Activated CD4-positive, alpha-beta T cell treated with anti-CD3 and anti-CD28 coated beads, Interleukin-10, Interleukin-2, amounts not matched to agents 100 ng/mL and 50 ng/mL, durations not matched to agents 16 hours and 8 hours (primary cell): ENCODE measurements at places on chromosomes 12 and 14.

GRCh38 chr12:3137268-3137781 is 60.1 kb downstream of the TSPAN9 start:
- no peak for DNase-seq

DNA sequence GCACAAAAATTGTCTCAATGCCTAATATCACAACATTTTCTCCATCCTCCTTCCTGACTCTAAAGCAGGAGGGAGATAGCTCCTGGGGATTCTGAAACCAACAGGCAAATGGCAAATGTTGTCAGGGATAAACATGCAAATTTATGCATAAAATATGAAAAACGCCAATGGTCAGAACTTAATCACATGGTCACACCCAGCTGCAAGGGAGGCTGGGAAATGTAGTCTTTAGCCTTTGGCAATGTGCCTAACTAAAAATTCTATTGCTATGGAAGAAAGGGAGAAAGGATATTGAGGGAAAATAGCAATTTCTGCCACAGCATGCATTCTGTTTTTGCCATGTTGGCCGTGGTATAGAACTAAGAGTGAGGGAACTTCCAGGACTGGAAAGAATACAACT is 11.7 kb upstream of the OASL start:
- DNase-seq, result no peak

DNA sequence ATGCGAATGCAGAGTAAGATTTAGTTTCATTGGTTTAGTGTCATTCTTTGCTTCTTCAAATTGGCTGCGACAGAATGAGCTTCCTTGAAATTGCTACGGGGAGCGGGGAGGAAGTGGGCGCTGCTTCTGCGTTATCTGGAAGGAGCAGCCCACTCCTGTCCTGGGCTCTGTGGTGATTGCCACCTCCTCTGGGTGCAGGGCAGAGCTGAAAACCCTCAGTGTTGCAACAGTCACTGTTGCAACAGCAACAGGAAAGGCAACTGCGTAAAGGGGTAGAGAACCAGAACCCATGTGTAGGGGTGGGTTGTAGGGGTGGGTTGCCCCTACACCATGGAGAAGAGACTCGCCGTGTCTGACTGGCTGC is 57.7 kb downstream of the MAX start:
- DNase-seq, result no peak

GRCh38 chr12:107329569-107330324 is 236.4 kb upstream of the CRY1 start:
- DNase-seq, result peak; percentile 76

DNA sequence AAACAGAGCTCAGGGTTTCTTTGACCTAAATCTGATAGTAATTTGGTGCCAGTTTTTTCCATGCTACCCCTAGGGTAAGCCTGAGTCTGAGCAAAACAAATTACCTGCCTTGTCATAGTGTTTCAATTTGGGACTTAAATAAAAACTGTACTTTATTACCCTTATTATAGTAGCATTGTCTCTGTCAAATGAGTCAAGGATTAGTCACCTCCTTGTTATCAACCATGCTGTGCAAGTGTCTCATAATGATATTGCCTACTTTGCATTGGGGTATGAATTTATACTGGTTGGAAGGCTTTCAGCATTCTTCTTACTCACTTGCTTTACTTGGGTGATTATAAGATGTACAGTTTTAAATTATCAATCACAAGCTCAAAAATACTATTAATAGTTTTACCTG is 380.0 kb downstream of the LRFN5 start:
- DNase-seq, result no peak

DNA sequence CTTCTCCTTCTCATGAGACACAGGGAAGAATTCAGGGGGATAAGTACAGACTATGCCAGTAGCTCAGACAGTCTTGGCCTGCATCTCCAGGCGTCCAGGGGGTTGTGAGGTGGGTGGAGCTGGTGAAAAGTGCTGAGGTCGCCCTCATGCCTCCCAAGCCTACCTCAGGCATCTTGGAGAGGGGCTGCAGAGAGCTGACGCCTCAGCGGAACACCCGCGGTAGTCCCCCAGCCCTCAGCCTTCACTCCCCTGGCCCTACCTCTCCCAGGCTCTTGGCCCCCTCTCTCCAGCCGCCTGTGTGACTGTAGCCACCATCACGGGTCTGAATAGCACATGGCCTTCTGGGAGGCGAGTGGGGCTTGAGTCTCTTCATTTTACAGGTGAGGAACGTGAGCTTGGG is 59.8 kb upstream of the DLK1 start:
- DNase-seq, result no peak

DNA sequence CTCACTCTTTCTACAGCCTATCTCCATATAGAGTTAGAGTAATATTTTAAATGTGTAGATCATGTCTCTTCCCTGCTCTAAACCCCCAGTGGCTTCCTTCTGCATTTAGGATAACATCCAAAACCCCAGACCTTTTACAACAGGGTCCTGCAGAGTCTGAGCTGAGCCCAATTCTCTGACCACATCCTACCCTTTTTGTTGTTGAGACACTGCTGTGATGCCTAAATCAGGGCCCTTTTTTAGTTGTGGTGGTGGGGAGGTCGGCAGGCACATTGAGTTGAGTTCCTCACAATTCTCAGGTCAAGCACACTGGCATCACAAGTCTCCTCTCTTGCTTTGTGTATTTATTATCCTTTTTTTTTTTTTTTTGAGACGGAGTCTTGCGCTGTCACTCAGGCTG is 1.8 kb upstream of the DDX47 start:
- DNase-seq, result no peak

GRCh38 chr14:81435391-81436295 is 35.5 kb upstream of the STON2 start:
- peak; percentile 5 for DNase-seq

DNA sequence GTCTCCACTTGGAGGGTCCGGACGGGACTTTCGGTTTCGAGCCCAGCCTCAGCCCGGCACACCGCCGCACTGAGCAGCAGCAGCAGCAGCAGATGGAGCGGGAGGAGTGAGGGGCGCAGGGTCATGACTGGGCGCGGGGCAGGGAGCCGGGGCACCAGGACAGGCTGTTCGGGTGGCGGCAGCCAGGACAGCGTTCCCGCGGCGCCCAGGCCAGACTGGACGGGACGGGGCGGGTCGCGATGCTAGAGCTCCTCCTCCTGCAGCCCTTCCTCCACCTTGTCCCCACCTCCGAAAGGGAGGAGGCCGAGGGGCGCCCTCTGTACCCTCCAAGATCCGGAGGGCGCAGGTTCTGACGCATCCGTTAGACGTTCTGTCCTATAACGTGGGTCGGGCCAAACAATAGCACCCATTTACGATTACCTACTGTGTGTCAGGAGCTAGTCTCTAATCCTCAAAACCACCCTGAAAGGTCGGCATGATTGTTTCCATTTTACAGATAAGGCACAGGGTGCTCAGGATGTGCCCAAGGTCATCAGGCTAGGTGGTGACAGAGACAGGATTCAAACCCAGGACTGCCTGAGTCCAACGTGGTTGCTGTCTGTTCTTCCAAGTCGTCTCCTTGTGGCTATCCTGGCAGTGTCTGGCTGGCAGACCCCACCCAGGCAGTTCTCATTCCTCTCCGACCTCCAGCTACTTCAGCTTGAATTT is at the start of gene FKBP11:
Gene FKBP11, minus strand, starts transcription at position 189 of the 708 bp plus-strand sequence. Its CDS starts 64 bp downstream, at position 125.
- DNase-seq, result peak; percentile 83

DNA sequence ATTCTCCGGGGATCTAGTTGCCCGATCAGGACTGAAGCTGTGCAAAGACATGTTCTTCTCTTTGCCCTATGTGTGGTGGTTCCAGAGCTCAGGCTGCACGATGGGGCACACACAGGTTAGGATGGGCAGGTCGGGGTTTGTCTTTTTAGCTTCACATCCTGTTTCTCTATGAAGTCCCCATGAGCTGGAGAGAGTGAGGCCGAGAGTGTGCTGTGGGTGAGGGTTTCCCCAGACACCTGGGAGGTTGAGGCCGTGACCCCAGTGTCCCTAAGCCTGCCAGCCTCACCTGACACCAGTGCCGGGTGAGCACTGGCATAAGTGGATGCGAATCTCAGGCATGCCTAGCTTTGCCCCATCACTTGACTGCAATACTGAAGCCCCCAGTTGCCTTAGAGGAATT is 32.9 kb upstream of the IGF1 start:
- no peak for DNase-seq

DNA sequence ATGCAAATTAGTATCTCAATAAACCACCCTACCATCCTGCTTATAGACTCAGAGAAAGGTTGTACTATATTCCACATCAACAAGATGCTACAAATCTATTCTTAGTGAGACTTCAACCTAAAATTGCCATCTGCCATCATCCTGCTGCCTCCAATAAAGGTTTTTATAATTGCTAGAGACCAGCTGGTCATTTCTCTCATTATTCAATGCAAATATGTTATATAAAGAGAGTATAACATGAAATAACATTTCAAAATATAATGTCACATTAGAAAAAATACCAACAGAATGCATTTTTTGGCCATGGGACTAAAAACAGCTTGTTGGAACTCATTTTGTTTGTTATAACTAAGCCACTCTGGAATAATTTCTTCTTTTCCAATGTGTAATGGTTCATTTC is 247.3 kb downstream of the LRIG3 start:
- DNase-seq, result no peak

DNA sequence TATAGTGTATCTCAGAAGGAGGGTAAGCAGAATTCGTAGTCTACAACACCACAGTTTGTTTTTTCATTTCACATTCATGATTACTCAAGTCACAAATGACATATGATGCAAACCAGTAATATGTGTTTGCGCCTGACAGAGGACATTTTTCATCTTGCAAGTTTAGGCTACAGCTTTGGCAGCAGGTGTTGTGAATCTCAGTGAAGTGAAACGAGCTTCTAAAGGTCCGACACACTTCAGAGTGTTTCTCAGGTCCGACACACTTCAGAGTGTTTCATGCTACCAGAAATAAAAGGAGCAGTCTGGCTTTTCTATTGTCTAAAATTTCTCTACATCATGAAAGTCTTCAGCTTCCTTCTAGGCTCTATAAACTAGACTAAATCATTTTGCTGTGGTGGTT is 22.7 kb downstream of the CLEC14A start:
- no peak for DNase-seq

DNA sequence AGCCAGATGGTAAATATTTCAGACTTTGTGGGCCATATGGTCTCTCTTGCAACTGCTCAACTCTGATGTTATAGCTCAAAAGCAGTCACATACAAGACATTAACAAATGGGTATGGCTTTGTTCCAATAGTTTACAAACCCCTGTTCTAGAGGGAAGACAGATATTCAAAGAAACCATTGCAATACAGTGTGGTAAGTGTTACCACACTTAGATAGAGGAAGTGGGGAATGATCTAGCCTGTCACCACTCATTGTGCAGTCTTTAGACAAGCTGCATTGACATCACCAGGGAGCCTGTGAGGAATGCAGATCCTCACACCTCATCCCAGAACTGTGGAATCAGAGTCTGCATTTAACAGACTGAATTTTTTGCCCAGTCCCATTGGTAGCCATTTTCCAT is 80.0 kb upstream of the RGS6 start:
- DNase-seq, result no peak

DNA sequence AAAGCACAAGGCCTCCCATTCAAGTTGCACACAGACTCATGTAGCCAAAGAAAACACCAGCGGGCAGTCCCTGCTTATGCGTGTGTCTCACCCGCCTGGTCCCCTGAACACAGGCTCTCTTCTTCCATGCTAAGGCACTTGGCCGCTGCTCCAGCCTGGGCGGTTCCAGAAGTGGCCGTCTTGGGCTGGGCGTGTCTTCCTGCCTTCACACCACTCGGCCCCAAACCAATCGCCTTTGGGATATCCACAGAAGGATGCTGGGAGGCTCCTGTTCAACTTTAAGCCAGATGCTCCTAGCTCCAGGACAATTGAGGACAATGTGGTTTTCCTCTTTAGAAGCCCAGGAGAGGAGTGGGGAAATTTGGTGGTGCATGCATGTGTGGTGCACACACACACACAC is 2.2 kb downstream of the SCARB1 start:
- no peak for DNase-seq

GRCh38 chr12:22850185-22850584 is 225.2 kb downstream of the ETNK1 start:
- no peak for DNase-seq

DNA sequence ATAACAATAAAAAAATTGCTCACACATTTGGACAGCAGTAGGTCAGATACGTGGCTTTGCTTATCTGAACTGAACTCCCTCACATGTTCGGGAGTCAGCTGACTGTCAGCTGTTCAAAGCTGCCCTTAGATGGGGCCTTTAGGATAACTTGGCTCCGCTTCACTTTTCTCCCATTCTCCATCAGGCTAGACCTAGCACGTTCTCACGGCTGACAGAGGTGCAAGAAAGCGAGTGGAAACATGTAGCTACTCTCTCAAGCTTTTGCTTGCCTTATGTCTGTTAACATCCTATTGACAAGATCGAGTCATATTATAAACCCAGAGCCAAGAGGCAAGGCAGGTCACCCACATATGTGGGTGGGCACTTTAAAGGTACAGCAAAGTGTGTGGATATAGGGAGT is 112.0 kb upstream of the PDZRN4 start:
- no peak for DNase-seq

- no peak for DNase-seq
Measured at GRCh38 chr12:123107926-123108681, 42.8 kb downstream of the PITPNM2 start.

DNA sequence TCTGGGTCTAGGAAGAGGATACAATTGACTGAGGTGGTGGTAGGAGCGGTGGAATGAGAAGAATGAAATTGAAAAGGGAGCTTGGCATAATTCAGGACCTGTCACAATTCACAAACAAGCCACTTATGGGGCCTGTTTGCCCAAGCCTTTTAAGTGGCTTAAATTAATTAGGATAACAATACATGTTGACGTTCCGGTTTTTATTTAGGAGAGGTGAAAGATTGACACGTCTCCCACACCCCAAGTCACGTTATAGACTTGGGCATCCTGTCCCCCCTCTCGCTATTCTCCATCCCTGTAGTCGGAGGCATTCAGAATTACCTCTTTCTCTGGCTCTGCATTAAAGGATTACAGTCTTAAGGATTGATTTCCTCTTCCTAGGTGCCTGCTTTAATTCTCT is 954 bp upstream of the CALCOCO1 start:
- DNase-seq, result no peak

DNA sequence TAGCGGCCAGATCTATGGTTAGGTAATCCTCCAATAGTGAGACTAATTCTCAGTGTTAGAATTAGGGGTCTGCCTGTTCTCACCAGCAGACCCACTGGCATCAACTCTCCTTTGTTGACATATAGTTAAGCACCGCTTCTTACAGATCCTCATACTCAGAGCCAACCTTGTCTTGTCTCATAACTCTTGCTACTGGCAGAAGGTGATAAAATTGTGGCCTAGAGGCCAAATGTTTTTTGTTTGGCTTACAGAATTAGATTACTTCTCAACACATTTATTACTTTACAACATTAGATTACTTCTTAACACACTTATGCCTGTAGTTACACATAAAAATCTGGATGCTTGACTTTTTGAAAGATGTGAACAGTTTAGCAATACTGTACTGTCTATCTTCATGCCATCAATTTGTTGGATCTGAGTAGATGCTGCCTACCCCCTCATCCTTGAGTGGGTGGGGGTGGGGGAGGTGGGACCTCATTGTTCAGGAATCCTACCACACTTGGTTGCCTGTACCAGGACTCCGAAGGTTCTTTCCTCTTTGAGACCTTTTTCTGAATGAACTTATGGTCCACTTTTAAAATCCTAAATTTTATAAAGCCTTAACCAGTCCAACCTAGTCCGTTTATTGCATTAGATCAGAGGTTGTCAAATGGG is 7.0 kb downstream of the MTHFD1 start:
- DNase-seq, result no peak

GRCh38 chr14:58873228-58873953 is 235.6 kb downstream of the DACT1 start:
- DNase-seq, result no peak

GRCh38 chr14:64125270-64125669 is 168.9 kb downstream of the ESR2 start:
- no peak for DNase-seq

GRCh38 chr14:72600551-72601330 is 293.2 kb downstream of the DPF3 start:
- no peak for DNase-seq
